DMS79 (cell line): ENCODE measurements at places on chromosomes 11 and 22.

DNA sequence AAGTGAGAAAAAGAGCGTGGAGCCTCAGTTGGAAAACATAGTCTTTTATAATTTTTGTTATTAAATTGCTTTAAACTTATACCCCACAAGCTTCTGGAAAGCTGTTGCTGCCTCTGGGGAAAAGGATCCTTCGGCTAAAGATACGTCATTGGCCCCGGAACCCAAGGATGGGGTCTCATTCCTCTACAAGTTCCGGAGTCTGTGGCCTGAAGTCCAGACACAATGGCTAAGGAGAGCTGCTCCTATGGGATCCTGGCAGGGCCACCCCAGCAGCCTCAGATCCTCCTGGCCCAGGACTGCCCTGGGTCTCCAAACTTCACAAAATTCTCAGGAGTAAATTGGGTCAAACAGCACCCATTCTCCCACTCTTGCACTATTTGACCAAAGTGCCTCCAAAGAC is 5.9 kb downstream of the WT1 start:
- no peak for DNase-seq

DNA sequence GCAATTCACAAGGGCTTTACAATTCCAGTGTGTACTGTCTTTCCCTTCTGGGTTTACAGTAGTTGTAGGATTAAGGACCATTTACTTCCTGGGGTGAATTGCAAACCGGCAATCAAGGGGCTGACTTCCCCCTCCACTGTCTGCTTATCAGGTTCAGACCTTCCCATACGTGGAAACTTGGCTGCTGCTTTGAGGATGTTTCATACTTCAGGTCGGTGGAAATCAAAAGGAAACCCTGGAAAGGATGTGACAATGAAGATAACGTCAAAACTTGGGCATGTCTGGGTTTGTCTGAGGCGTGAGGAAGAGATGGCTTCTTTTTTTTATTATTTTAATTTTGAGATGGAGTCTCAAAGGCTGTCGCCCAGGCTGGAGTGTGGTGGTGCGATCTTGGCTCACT is 2.1 kb upstream of the RTCB start:
- no peak for DNase-seq

- DNase-seq = no peak
Observed at GRCh38 chr11:48083421-48083820, 103.1 kb downstream of the PTPRJ start.

DNA sequence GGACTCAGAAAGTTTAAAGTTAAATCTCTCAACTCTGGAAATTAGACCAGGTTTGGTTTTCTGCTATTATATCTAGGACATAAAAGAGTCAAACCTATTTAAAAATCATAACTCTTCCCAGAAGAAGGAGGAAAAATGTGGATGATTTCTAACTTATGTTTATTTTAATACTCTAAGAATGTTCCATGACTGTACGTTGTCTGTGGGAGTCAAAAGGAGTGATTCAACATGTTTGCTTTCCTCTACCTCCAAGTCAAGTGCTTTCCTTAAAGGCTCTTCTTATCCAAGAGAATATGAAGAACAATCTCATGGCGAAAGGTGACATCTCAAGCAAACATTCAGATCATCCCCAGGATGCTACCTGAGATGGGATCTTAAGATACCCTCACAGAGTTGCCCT is 21.6 kb downstream of the OR51E1 start:
- no peak for DNase-seq

DNA sequence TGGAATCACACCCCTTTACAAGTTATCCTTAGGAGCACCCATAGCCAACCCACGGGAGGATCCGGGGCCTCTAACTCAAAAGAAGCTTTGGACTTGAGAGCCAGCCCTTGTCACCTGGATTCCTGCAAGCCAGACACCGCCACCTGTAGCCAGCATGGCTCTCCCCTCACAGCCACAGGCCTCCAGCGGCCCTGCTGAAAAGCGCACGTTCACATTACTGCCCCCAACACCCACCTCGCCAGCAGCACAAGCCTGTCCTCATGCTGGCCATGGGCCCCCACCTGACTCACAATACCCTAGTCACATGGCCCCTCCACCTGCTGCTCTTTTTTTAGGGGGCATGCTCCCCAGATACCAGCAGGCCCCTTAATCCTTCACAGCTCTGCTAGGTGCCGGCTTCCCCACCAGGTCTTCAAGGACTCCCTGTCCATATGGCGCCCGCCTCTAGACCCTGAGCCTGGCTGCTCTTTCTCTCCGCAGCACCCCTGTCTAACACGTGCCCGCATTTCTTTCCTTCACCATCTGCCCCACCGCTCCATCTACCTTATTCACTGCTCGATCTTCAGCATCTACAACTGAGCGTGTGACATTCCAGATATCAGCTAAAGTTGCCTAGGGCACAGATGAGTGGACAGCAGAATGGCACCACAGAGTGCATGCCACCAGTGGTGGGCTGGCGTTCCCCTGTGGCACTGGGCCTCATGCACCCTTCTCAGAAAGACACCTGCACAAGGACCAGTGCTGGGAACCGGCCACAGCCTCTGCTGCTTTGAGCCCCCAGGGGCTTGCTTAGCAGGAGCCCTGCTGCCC is 6.6 kb downstream of the CARS1 start:
- DNase-seq = no peak

- DNase-seq = no peak
Observed at GRCh38 chr22:26555478-26555877, 34.5 kb downstream of the TPST2 start.

DNA sequence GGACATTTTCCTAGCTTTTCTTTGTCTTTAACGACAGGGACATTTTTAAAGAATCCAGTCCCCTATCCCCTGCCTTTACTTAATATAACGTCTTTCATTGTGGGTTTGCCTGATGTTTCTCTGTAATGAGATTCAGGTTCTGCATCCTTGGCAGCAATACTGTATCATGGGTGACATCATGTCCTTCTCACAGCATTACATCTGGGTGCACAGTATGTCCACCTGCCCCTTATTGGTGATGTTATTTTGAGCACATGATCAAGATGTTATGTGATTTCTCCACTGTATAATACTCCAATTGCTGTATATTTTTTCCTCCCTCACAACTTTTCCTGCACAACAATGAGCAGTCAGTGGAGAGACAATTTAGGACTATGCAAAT is 9.7 kb upstream of the STK33 start:
- no peak for DNase-seq

- DNase-seq = no peak
Observed at GRCh38 chr11:19279451-19279850, 38.7 kb upstream of the E2F8 start.

GRCh38 chr11:16738947-16739815 is 734 bp downstream of the C11orf58 start:
- DNase-seq = peak; percentile 45
